ENCODE measurements at places on chromosomes 1 and 21.

DNA sequence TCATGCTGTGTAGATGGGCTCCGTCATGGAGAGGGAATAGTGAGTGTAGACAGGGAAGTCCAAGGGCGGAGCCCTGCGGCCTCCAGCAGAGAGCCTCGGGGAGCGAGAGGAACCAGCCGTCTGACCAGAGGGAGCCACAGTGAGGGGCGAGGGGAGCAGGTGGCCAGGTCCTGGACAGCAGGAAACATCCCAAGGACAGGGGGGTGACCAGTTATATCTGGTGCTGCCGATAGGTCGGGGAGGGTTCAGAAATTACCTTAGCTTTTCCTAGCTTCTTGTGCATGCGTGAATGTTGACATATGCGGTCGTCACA is 46.5 kb downstream of the TRAPPC10 start:
- no peak for DNase-seq

- DNase-seq, result no peak
These were observed 136.8 kb upstream of the RUNX3 start for GRCh38 chr1:25066731-25067517.

- no peak for DNase-seq
These were observed 1355.8 kb upstream of the PRMT6 start for GRCh38 chr1:105700723-105701122.

- no peak for DNase-seq
These were observed 1115.1 kb downstream of the PLA2G4A start for GRCh38 chr1:187943606-187944403.

DNA sequence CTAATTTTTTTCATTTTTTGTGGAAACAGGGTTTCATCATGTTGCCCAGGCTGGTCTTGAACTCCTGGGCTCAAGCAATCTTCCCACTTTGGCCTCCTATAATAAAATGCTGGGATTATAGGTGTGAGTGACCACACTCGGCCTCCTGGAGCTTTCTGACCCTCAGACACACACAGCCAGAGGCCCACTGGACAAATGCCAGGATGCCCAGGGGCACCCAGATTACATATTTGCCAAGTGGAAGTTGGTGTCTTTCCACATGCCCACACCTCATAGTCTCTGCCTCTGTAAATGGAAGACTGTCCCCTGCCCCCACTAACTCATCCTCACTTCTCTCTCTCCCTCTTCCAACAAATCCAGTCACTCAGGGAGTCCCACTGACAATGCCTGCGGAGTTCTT is 63.4 kb upstream of the LRP8 start:
- no peak for DNase-seq

DNA sequence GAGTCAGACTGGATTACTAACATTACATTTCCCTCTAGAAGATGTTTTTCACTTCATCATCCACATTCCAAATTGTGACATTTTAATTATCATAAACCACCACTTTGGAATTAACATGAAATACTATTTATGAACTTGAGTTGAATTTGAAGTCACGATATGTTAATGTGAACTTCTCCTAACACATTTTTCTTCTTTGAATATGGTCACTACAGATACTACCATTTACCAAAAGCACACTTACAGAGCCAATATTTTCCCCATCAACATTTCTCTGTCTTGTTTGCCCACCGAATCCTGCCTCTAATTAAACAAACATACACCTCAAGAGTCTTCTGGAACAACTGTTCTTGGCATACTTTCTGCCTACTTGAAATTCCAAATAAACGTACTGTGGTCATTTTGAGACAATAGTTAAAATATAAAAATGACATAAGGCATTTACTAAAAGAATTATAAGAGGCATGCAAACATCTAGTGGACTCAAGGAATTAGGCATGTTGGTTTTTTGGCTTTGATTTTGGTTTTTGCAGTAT is 177.4 kb downstream of the AKT3 start:
- peak; percentile 4 for DNase-seq

GRCh38 chr1:109547463-109548320 is 723 bp upstream of the GNAI3 start:
- peak; percentile 44 for DNase-seq

GRCh38 chr1:174497478-174497877 is 49.7 kb downstream of the GPR52 start:
- DNase-seq, result no peak

GRCh38 chr1:218344814-218345672 is at the start of gene TGFB2:
TGFB2 (plus strand) TSS chr1:218345336; CDS start chr1:218346702, 1,366 bp downstream.
- DNase-seq, result peak; percentile 91

- DNase-seq, result no peak
These were observed 10.9 kb upstream of the CD101 start for GRCh38 chr1:116990612-116991151.

DNA sequence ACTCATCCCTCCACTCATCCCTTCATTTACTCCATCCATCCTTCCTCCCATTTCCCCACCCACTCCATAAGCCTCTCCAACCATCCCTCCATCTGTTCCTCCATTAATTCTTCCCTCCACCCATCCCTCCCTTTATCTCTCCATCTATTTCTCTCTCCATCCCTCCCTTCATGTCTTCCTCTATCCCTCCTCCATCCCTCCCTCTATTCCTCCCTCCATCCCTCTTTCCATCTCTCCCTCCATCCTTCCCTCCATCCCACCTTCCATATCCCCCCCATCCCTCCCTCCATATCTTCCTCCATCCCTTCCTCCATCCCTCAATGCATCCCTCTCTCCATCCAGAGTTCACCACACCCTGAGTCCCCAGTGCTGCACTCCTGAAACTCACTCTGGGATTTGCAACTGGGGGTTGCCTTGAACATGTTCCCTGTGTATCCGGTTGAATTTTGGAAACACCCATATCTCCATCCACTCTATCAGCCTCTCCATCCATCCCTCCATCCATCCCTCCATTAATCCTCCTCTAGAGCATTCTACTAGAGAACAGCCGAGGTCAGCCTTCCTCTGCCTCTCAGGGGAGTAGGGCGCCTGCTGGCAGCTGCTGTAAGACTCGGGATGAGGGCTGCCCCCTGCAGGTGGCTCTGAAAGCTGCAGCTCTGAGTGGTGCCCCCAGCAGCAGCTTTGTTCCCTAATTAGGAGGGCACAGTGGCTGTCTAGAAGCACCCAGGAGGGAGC is 39.4 kb downstream of the ABCG1 start:
- DNase-seq, result peak; percentile 56

- no peak for DNase-seq
These were observed 94.4 kb upstream of the KCTD3 start for GRCh38 chr1:215472723-215473122.

DNA sequence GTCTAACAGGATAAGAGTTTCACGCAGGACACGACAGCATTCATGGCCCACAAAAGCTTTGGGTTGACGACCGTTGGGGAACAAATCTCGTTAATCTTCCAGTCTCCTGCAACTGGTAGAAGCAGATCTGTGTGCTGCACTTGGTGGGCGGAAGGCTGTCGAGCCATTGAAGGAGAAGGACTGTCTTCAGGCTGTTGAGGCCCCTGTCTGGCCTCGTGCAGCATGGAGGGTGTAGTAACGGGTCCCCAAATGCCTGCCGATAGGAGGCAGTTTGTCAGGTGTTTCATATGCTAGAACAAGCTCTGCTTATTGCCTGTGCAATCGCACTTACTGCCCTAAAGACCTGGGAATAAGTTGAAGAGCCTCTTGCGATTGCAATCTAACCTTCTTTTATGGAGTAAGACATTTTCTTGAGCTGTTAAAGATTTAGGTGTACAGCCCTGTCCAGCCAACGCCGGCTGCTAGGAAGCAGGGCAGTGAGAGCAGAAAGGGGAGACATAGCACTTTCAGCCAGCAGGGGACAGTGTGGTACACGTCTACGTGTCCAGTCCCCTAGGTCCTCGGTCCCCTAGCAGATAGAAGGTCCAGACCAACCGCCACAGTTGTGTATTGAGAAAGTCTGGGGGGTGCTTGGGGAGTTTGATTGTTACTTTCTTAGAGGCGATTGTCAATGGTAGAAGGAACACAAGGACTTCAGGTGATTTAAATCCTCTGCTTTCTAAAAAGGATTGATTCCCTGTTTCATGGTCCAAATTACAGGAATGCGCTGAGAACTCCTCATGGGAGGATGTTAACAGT is 102.3 kb upstream of the TMPRSS2 start:
- peak; percentile 76 for DNase-seq

DNA sequence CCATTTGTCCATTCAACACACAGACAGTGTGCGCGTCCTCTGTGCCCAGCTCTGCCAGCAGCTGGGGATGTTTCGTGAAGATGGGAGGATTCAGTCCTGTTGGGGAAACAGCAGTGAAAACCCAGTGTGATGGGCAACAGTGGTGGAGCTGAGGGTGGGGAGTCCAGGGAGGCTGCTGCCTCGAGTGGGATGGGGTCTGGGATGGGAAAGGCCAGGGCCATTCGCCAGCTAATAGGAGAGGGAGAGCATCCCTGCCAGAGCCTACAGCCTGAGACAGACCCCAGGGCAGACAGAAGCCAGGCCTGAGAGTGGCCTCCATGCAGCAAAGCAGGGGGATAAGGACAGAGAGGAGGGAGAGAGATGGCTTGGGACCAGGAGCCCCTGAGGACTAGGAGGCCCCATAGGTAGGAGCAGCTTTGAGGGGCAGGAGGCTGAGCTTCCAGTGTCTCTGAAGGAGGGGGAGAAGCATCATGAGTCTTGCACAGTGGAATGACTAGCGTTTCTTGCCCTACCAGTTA is 252.6 kb downstream of the NPHP4 start:
- no peak for DNase-seq

GRCh38 chr1:81430236-81430938 is 370.3 kb upstream of the ADGRL2 start:
- no peak for DNase-seq

- peak; percentile 46 for DNase-seq
These were observed 93.1 kb downstream of the DMRTB1 start for GRCh38 chr1:53552146-53552861.

DNA sequence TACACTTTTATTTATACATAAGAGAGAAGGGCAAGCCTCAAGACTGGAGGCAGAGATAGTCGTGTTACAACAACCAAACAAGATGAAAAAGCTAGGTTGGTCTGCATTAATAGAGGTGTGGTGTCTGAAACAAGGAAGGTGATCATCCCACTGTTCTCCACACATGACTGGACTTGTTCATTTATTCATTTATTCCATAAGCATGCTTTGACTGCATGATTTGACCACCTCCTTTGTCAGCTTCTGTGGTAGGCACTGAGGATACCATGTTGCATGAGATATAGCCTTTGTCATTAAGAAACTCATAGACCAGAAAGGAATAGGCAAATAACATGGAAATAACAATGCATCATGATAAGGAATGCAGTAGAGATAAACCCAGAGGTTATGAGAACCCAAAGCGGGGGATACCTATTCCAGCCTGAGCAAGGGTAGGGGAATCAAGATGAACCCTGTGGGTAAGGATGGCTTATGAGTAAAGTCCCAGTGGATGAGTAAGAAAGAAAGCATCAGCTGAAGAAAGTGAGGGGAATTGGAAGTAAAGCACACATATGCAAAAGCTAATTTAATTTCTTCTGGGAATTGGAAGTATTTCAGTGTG is 173.7 kb upstream of the FGGY start:
- DNase-seq, result peak; percentile 68

- DNase-seq, result peak; percentile 67
These were observed 118.1 kb downstream of the RUNX1 start for GRCh38 chr21:34930971-34931370.

- no peak for DNase-seq
These were observed 432 bp downstream of the AKT3 start for GRCh38 chr1:243849421-243850201.

DNA sequence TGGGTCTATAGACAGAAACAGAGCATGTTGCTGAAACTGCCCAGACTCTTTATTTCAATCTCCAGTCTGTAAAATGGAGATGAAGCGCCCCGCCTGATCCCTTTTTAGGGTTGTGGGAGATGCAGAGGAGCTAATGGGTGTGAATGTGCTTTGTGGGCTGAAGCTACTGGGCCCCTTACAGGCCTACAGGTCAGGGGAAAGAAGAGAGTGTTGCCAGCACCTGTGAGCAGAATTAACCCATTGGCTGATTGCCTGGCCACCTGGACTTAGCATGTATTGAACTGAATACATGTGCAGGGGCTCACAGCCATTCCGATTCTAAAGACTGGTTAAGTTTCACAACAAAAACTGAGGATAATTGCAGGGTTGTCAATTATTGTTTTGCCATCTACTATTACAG is 13.9 kb upstream of the ATF3 start:
- no peak for DNase-seq

DNA sequence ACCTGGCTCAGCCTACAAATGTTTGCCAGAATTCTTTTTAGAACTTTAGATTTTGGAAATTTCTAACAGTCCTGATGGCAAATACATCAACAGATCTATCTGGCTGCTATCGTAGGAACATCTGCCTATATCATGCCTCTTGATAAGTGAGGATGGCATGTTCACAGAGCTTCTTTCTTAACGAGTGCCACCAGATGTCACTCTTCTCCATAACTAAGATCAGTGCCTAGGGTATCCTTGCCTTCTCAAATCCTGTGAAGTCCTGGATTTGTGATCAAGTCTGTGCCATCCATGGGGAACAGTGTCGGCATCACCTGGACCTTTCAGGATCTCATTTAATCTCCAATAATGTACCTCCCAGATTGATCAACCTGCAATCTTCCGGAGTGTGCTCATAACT is 36.5 kb upstream of the CD5L start:
- peak; percentile 46 for DNase-seq

GRCh38 chr1:201774224-201774982 is 54.6 kb upstream of the IPO9 start:
- peak; percentile 90 for DNase-seq
